ENCODE measurements at places on chromosomes 16 and 17. TPM values are rescaled to one million over a fixed set of nuclear protein-coding genes. Genes with fewer than 3 reads are reported as not detected.

- DNase-seq: no peak
Measured at GRCh38 chr16:59042301-59042700, 308.2 kb upstream of the GOT2 start.

DNA sequence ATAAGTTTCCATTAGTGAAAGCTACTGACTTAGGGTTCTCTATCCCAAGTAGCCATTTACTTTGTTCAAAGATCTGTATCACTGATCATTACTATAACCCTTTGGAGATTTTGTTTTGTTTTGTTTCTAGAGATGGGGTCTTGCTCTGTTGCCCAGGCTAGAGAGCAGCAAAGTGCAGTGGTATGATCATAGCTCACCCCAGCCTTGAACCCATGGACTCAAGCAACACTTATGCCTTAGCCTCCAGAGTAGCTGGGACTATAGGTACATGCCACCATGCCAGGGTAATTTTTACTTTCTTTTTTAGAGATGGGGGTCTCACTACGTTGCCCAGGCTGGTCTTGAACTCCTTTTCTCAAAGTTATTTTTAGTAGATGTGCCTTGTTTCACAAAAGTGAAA is 154.7 kb downstream of the KCNJ2 start:
- no peak for DNase-seq

GRCh38 chr17:34840750-34841149 is 120.5 kb downstream of the CCT6B start:
- no peak for DNase-seq

GRCh38 chr17:80108036-80108971 is 6.9 kb downstream of the GAA start:
- DNase-seq: no peak

DNA sequence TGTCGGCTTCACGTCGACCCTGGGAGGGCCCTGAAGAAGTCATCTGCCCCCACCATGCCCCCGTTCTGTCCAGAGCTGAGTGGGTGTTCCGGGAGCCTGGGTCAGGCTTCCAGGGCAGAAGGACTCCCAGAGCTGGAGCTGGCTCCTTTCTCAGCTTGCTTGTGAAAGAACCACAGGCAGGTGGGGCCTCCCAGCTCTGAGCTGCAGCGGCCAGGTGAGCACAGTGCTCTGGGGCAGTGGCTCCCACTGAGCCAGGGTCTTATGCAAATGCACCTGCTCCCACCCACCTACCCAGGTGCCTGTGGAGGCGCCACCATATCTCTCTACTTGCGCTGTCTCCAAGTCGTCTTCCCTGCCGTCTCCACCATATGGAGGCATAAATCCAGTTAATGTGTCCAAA is 140.0 kb upstream of the RPL38 start:
- DNase-seq: no peak

DNA sequence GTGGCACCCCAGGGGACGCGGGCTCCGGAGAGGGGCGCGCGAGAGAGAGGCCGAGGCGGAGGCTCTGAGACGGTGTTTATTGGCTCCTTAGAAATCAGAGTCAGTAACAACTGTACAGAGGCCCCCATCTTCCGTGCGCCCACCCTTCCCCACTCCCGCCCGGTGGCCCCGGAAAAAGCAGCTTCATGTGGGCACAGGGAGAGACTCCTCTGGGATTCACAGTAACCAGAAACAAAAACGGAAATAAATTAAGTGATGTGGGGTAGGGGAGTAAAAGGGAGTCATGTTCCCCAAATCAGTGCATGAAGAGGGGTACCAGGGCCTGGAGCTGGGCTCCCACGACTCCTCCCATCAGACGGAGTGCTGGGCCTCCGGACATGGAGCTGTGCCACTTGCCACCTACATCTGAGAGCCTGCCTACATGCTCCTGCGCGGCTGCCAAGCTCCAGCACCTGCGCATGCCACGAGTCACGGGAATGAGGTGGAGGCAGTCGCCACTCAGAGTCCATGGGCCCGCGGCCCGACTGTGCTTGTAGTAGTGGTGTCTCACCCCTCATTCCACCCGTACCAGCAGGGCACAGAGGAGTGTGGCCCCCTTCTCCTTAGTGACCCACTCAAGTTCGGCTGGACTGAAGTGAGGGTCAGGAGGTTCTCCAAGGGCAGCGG is 543 bp upstream of the GPS2 start:
- no peak for DNase-seq

DNA sequence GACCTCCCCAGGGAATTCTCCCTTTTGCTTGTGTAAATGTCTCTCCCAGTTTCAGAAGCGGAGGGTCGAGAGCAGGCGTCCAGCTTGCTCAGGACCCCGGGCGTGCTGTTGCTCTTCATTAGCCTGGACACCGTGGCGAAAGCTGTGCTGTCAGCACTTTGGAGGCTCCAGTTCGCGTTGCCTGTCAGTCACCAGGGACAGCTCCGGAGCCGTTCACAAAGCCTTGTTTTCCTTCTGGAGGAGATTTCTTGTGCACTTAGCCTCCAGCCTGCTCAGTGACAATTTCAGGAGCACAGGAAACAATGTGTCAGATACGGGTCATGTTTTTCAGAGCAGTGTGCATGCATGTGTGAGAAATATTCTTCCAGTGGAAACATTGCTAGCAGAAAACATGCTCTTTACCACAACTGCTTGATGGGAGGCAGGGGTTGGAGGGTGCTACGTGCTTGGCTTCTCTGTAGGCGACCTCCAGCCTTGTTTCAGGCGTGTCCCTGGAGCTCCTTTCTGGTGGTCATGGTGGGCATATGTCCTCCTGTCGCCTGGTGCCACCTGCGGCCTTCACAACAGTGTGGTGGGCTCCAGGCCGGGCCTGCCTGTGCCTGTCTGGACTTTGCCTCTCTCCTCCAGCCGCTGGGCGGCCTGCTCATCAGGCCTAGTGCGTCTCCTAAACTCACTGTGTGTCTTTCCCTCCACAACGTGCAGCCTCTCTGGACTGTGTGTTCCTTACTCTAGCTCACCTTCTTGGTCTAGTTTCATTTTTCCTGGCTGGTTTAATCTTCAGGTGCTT is 29.0 kb downstream of the ZNF750 start:
- DNase-seq: no peak

- DNase-seq: no peak
Measured at GRCh38 chr17:41076788-41077187, 7.2 kb upstream of the KRTAP4-7 start.

DNA sequence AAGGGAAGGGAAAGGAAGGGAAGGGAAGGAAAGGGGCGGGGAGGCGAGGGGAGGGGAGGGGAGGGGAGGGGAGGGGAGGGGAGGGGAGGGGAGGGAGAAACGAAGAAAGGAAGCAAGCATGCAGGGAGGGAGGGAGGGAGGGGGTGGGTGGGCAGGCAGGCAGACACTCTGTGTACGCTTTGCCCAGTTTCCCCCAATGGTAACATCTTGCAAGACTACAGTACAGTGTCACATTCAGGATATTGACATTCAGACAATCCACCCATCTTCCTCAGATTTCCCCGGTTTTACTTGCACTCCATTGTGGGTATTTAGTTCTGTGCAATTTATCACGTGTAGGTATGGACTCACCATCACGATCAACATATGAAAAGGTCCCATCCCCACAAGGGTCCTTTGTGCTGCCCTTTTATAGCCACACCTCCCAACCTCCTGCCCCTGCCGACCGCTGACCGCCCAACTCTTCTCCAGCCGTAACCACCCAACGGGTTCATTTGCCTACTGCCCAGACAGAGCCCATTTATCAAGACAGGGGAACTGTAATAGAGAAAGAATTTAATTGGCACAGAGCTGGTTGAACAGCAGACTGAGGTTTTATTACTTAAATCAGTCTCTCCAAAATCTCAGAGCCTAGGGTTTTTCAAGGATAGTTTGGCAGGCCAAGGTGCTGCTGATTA is 91.4 kb upstream of the FA2H start:
- DNase-seq: no peak

DNA sequence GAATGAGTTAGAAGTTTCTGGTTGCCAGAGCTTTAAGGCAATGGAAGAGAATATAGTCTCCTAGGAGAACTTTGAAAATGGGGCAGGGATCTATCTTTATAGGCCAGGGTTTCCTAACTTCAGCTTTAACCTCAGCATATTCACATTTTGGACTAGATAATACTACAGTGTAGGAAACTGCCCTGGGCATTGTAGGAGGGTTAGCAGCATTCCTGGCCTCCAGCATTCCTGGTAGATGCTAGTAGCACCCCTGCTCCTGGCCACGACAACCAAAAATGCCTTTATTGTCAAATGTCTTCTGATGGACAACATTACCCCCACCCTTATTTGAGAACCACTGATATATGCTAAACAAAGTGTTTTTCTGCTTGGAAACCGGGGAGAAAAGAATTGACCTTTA is 27.8 kb upstream of the MYO18A start:
- no peak for DNase-seq

DNA sequence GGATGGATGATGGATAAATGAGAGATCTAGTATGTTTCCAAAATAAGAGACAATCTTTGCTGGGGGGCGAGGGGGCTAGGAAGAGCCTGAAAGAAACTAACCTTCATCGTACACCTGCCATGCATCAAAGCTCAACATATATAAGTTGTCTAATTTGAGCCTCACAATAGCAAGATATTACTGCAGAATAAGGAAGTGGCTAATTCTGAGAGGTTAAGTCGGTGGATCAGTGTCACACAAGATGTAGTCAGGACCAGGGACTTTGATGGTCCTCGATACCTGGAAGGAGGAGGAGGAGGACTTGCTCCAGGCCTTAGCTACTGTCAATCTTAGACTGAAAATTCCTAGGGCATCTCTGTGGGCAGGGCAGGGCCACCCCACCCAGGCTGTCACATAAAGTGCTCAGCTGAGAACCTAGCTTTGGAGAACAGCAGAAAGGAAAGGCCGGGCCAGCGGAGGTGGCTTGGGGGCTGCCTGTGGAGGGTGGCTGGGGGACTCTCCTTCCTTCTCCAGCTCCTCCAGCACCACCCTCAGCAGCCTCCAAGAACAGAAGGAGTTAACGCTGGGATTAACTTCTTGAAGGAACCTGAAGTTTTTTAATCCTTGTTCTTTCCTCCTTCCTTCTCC is 460 bp upstream of the SLC13A2 start:
- no peak for DNase-seq

DNA sequence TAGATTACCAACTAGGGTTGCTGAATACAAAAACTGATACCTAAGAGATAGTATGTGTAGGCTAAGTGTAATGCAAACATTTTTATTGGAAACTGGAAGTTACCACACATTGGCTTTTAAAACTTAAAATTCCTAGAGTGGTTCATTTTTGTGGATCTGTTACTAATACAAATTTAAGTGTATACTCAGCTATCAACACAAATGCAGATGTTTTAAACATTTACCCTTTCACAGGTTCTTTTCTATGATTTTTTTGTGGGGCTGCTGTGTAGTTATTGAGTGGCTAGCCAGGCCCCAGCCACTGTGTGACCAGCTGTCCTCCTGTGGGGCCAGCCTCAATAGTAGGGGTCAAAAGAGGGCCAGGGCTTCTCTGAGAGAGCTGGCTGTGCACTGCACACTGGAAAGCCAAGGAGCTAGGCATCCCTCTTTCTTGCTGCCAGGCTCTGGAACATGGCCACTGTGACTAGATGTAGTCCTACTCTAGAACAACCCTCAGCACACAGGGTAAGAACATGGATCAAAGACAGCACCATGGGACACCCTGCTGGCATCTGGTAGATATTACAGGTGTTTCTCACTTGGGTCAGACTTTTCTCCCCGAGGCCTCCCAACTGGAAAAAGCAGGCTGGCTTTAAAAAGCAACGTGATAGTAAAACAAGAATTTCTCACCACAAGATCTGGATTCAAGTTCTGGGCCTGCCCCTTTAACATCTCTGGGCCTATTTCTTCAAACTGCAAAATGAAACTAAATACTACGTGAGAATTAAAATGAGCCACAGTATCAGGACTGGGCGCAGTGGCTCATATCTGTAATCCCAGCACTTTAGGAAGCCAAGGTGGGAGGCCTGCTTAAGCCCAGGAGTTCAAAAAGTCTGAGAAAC is 7.3 kb upstream of the VEZF1 start:
- peak; percentile 52 for DNase-seq

DNA sequence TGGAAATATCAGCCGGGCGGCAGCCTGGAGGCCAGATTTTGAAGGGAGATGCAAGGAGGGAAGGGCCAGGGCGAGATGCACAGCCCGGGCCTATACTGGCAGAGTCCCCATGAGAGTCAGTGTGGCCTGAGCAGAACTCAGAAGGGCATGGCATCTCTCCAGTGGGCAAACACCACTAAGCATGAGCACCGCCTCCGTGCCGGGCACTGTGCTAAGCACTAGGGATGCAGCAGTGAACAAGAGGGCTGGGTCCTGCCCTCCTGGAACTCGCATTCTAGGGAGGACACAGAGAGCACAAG is 33.5 kb downstream of the TK2 start:
- DNase-seq: no peak

DNA sequence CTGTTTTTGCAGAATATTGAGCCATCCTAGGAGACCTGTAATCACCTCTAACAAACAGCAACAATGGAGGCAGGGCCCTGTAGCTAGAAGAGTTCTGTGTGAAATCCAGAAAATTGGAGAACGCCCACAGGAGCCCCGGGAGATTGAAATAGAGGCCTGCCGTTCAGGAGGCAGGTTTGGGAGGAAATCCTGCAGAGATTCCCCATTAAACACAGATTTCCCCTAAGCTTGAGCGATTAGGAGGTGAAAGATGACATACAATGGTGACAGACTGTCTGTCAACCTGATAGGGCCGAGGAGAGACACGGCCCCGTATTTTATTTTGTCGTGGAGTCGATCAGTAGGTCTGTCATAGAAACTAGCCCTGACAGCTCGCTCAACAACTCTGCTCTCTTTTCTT is 18.2 kb downstream of the CDK5RAP3 start:
- no peak for DNase-seq

DNA sequence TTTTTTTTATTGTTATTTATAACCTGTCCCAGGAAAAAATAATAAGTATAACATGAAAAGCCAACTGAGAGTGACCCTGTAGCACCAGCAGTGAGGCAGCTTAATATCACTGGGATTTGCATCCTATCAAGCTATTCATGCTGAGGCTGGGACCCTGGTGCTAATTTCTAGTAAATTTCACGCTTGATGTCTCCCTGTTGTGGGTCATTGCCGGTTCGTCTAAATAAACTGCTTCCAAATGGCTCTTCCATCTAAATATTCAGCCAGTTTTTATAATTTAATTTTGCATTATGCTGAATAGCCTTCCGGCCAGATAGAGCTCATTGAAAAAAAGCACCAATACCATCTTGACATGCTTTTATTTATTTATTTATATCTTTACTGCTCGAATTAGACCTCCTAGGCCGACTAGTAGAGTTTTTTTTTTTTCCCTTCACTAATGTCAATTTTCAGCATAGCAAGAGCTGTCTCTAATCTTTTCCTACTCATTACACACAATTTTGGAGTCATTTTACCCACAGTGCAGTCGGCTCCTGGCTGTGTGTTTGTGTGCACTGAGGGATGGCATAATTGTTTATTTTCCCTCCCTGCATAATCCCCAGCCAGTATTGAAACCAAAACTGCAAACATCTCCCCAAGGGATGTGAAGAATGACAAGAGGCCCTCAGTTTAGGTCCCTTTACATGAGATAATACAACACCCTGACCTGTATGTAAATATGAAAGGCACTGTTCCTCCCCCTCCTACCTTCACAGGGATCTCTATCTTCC is 168.8 kb downstream of the AATF start:
- no peak for DNase-seq

BRICD5 gene
- 5.9 TPM for total RNA-seq

RNFT1 gene
- 17.9 TPM for total RNA-seq

TNFRSF12A gene
- 24.3 TPM for total RNA-seq

GNPTG gene
- total RNA-seq: 44.1 TPM

XYLT1 gene
- 8.4 TPM for total RNA-seq

TEX2 gene
- 40.7 TPM for total RNA-seq

CNGB1 gene
- not detected for total RNA-seq

GPR142 gene
- total RNA-seq: not detected

SLC5A11 gene
- not detected for total RNA-seq

FDXR gene
- total RNA-seq: 6.6 TPM
